ENCODE measurements at places on chromosomes 7 and 10.

DNA sequence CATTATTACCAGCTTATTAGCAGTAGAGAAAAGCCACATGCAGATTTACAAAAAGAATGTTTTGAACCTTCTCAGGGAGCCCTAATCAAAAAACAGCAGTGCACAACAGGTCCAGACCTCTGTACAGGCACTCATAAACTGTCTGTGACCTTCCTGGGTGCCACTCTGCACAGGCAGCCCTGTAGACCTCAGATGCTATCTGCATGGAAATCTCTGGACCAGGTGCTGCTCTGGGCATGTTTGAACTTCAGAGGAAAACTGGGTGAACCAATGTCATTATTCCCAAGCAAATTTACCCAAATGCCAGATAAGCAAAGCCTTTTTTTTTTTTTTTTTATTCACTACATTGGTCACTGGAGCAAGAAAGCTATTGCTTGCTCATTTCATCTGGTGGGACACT is 104.2 kb downstream of the NPY start:
- no peak for DNase-seq

DNA sequence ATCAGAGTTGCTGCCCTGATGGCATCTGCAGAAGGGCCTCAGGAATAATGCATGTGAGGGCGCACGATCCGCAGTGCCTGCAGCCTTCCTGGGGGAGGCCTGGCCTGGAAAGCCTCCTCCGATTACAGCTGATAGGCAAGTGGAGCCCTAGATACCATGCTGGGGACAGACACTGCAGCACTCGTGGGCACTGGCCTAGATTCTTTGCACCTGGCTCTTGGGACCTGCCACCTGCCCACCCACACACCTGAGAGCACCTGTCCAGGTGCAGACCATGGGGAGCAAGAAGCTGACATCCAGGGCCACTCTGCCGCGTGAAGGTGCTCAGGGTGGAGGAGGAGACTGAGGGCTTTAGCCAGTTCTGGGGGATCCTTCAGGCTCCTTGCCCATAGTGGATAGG is 14.8 kb downstream of the YKT6 start:
- DNase-seq = no peak

GRCh38 chr7:134459981-134460380 is 1.1 kb upstream of the AKR1B1 start:
- no peak for DNase-seq

DNA sequence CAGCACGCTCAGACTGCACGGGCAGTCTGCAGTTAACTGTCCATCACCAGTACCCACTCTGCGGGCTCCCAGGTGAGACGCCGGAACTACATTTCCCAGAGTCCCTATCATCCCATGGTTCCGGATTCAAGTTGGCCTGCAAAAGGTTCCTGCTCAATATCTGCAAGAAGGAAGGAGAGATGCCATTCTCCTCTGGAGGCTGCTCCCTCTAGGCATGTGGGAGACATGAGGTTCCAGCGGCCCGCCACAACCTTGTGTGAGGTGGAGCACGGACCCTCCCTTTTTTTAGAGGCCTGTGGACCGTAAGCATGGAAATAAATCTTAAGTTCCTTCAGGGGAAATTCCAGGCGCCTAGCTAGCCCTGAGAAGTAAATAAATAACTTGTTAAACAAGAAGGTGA is 29.7 kb downstream of the NUP42 start:
- no peak for DNase-seq

- DNase-seq = no peak
These were observed 383.0 kb upstream of the SHH start for GRCh38 chr7:156195276-156195675.

GRCh38 chr10:132560241-132560731 is 22.7 kb downstream of the INPP5A start:
- no peak for DNase-seq

- no peak for DNase-seq
These were observed 199.4 kb downstream of the GRID1 start for GRCh38 chr10:86167121-86167761.

GRCh38 chr10:86053675-86054074 is 312.9 kb downstream of the GRID1 start:
- DNase-seq = no peak

DNA sequence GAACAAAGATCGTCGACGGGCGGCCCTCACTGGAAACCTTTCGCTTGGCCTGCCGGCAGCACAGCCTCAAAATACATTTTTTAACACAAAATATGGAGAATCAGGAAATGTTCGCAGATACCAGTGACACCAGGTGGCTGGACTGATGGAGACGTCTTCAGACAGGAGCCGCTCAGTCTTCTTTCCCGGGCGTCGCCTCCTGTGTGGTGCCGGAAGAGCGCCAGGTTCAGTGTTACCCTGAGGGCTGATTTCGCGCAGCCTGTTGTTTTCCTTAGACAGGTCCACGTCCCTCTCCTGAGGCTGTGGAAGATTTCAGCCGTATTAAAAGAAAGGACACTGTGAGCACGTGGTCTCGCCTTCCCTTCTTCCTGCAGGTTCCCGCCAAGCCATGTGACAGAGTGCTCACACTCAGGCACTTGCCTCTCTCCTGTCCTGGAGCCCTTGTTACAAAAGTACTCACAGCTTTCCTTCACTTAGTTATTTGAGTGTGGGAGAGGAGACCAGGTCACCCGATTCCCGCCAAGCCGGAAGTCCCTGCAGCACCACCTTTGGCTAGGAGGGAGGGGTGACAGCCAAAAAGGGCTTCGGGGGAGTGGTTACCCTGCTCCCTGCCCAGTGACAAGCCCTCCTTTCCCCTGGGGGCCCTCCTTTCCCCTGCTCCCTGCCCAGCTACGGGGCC is 21.7 kb upstream of the PWWP2B start:
- DNase-seq = no peak

- DNase-seq = no peak
These were observed 64.1 kb upstream of the CUX1 start for GRCh38 chr7:101753316-101753715.

DNA sequence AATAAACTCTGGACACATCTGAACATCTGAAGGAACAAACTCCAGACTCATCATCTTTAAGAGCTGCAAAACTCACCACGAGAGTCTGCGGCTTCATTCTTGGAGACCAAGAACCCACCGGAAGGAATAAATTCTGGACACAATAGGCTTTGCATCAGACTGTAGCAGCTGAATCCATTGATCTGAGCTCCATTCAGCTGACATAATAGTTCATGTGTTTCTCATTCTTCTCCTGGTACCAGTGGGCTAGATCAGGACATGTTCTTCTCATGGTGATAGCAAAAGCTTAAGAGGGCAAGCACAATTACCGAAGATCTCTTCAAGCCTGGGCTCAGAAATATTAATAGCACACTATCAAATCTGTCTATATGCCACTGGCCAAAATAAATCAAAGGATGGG is 20.5 kb upstream of the GNAI1 start:
- DNase-seq = no peak

GRCh38 chr10:114604357-114605130 is 53.5 kb downstream of the ABLIM1 start:
- DNase-seq = no peak

DNA sequence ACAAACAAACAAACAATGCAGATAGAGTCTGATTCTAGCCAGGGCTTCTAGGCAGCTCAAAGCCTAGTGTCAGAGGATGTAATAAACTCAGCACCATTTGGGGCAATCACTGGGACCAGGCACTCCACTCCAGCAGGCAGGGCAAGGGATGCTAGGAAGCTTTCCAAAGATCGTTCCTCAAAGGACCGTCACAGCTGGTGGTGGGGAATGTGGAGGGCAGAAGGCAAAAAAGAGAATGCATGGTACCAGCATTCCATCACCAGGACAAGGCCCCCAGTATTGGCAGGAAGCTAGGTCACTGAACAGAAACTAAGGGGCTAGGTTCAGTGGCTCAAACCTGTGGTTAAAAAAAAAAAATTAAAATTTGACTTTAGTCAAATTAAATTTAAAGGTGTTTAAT is 94.2 kb downstream of the CUL2 start:
- DNase-seq = no peak

DNA sequence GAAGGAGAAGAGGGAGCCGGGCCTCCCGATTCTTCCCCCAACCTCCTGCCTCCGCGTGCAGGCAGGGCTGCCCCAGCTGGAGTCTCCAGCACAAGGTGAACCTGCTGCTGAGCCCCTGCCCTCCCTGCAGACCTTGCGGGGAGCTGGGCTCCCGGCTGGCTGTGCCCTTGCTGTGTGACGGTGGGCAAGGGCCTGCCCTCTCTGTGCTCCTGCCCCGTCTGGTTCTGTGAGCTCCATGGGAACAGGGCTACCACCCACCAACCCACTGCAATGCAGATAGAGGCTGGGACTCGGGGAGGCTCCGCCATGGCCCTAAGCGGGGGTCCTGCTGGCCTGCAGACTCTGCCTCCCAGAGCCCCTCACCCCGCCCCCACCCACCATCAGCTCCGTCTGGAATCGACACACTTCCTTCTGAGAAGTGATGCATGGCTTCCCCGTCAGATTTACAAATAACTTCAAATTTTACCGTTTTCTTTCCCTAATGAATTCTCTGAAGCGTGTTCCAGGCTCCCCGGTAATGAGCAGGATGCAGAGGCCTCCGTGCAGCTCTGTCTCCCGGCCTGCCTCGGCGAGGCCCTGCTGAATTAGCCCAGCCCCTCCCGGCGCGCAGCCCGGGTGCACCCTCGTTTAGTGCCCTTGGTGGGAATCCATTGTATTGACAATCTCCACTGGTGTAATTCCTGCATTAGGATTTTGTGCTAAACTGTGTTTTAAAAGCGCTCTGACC is 111.0 kb downstream of the MICALL2 start:
- DNase-seq = no peak

GRCh38 chr7:20217193-20217948 is at the start of gene MACC1:
Gene MACC1, minus strand, starts transcription at chr7:20217384. Its CDS starts 55,522 bp downstream, at chr7:20161862.
- no peak for DNase-seq

DNA sequence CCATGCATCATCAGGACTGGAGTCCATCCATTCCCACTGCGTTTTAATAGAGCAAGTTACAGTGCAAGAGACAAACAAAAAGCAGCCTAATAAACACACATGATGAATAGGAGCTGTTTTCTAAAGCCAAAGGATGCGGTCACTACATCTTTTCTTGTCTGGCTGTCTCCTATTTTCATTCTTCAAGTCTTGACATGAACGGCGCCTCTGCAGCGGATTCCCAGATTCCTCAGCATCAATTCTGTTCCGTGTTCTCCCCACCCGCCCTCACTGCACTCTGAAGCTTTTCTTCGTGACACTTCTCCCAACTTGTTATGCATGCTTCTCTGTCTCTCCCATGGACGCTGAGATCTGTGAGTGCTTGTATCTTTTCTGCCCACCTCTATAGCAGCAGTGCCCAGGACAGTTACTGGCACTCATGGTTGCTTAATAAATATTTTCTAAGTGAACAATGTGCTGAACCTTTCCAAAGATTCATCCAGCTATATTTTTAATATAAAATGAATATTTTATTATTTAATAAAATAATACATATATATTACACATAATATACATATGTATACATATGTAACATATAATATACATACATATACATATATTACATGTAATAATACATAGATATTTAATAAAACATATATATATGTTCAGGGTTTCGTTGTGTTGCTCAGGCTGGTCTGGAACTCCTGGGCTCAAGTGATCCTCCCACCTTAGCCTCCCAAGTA is 242.9 kb downstream of the ABCA13 start:
- no peak for DNase-seq

- DNase-seq = no peak
These were observed 144.5 kb upstream of the BMPER start for GRCh38 chr7:33760834-33761233.

DNA sequence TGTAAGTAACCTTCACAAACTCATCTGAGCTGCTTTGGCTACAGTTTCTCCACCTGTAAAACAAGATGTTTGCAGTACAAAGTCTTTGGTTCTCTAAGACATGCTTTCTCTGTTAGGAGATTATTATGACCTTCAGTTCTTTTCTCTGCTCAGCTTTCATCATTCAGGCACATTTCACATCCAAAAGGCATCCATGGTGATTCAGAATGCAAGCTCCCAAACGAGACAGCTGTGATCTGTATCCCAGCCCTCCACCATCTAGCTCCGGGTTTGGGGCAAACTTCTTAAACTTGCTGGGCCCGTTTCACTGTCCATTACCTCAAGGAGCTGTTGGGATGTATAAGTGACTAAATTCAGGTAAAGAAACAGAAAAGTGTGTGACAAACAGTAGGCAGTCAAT is 95.8 kb upstream of the COL1A2 start:
- peak; percentile 67 for DNase-seq

DNA sequence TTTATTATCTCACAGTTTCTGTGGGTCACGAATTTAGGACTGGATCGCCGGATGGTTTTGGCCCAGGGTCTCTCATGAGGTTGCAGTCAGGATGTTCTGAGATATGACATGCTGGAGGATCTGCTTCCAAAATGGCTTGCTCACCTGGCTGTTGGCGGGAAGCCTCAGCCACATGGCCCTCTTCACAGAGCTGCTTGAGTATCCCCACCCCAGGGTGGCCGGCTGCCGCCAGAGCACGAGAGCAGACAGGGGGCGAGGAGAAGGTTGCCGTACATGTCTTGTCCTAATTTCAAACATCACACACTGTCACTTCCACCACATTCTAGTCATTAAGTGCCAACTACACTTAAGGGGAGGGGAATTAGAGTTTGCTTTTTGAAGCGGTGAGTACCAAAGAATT is 365.8 kb downstream of the FGFR2 start:
- no peak for DNase-seq

DNA sequence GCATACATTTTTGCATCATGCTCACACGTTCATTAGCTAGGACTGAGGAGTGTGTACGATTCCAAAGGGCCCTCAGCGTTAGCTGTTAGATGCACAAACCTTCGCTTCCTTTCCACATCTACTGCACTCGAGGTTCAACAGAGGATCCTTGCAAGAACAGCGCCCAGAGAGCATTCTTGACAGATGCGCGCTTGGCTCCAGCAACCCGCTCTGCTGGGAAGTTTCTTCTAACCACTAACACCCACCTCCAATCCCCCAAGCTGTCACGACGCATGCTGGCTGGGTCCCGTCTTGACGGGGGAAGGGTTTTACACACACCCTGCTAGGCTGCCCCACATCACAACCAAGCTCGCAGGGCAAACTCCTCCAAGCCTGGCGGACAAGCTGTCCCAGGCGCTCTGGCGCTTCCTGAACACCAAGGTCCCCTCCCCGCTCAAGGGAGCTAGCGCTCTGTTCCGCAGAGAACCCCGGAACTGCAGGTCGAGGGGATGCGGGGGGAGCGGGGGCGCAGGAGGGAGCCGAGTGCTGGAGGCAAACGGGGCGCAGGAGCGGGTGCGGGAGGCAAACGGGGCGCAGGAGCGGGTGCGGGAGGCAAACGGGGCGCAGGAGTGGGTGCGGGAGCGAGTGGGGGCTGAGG is 653 bp upstream of the ADRB1 start:
- no peak for DNase-seq

- DNase-seq = no peak
These were observed 6.2 kb downstream of the PARP12 start for GRCh38 chr7:140056431-140057142.

- no peak for DNase-seq
These were observed 7.4 kb upstream of the MAPK8 start for GRCh38 chr10:48299066-48299465.

DNA sequence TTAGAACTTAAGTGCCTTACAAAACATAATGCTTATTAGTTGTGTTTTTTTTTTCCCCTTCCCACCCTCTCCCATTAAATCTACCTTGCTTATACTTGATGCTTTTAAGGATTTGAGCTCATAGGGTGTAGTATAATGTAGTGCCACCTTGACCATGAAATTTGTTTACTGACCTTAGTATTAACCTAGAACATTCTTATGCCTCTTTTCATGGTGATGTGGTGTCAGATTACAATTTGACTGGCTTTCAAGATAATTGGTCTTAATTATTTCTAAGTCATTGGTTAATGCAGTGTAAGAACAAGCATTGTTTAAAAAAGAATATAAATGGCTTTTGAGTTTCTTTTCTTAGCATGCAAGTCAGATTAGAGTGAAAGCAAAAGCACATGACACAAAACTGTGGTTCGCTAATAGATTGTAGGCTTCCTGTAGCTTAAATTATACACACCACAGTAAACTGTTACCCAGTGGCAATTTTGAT is 61.8 kb downstream of the ADD3 start:
- no peak for DNase-seq
